ENCODE measurements at places on chromosomes 16 and 17.

DNA sequence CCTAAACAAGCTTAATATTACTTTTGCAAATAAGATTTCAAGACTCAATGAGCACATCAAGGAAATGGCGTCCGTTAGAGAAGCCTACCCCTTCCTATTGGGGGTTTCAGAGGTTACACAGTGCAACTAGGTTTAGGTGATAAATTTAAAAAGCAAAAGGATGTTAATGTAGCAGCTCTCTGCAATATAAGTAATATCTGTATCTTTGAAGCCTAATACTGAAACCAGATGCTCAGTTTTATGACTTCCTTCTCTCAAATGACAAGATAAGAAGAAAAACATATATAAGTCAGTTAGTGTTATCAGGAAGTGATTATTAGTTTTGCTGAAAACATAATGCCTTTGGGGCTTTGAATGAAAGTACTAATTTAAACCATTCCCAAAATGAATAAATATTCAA lies 54.3 kb upstream of the MED13 start:
- DNase-seq, result no peak

DNA sequence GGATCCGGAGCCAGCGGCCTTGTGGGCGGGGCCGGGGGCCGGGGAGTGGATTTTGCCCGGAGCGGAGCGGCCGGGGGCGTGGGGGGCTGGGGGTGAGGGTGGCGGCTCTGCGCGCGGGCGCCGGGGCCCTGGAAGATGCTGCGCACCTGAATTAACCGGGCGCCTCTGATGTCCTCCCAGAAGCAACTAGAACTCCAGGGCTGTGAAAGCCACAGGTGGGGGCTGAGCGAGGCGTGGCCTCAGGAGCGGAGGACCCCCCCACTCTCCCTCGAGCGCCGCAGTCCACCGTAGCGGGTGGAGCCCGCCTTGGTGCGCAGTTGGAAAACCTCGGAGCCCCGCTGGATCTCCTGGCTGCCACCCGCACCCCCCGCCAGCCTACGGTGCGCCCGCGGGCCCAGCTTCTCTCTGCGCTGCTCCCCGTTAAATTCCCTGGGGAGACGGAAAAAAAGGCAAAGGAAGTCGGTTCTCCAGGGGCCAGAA lies 549 bp downstream of the SLC26A11 start:
- peak; percentile 19 for DNase-seq

DNA sequence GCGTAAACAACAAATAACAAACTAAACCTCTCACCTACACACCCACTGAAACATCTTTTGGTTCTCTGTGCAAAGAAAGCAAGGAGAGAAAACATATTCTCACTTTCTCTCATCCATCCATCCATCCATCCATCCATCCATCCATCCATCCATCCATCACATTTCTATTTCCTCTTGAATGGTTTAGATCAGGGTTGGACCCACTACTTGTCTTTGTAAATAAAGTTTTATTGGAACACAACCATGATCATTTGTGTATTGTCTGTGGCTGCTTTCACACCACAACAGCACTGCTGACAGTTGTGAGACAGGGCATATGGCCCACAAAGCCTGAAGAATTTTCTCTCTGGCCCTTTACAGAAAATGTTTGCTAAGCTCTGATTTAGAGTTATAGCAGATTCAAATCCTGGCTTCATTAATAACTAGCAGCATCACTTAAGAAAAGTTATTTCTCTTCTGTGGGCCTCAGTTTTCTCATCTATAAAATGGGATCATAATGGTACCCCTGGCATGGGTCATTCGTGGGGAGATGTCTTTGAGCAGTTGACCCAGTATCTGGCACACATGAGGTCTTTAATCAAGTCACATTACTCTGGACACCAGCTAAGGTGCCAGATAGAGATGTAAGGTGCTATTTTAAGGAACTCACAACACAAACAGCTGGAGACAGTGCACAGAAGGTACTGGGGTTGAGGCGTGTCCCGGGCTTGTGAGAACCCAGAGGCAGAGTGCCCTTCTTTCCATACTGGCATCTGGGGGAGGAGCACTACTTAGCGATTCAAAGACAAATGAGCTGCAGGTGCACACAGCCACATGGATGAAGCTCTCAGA lies 146.3 kb downstream of the CMIP start:
- no peak for DNase-seq

- peak; percentile 94 for DNase-seq
These were observed 853 bp upstream of the PDK2 start for GRCh38 chr17:50094243-50094752.

GRCh38 chr17:43400943-43401717 lies 2.3 kb downstream of the ARL4D start:
- DNase-seq, result no peak

DNA sequence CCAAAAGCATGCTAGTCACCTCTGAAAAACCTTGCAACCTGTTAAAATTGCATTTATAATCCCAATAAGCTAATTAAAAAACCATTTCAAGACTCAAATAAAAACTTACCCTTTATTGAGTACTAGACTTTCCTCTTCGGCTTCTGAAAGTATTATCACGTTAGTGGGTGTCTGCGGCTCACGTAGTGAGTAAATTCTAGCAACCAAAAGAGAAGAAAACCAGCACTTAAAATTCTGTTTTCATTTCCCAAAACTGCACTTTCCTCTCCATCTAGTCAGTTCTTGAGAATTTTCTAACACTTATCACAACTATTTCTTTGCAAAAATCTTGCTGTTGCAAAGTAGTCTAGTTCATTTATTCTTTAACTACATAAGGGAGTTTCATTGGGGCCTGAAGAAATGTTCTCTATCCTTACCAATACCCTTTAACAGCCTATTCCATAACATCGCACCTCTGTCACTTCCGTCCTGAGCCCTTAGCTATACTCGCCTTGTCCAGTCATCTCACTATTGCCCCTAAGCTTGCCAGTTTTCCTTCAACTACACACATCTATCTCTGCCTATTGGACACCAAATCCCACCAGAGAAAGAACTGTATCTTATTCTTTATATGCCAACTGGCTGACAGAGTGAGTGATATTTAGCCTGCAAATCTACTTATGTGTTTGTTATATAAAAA lies 8.7 kb downstream of the NUP88 start:
- peak; percentile 28 for DNase-seq

- no peak for DNase-seq
These were observed 55.9 kb downstream of the NSRP1 start for GRCh38 chr17:30172560-30172959.

- DNase-seq, result peak; percentile 72
These were observed 23.4 kb upstream of the MPO start for GRCh38 chr17:58303971-58304749.

DNA sequence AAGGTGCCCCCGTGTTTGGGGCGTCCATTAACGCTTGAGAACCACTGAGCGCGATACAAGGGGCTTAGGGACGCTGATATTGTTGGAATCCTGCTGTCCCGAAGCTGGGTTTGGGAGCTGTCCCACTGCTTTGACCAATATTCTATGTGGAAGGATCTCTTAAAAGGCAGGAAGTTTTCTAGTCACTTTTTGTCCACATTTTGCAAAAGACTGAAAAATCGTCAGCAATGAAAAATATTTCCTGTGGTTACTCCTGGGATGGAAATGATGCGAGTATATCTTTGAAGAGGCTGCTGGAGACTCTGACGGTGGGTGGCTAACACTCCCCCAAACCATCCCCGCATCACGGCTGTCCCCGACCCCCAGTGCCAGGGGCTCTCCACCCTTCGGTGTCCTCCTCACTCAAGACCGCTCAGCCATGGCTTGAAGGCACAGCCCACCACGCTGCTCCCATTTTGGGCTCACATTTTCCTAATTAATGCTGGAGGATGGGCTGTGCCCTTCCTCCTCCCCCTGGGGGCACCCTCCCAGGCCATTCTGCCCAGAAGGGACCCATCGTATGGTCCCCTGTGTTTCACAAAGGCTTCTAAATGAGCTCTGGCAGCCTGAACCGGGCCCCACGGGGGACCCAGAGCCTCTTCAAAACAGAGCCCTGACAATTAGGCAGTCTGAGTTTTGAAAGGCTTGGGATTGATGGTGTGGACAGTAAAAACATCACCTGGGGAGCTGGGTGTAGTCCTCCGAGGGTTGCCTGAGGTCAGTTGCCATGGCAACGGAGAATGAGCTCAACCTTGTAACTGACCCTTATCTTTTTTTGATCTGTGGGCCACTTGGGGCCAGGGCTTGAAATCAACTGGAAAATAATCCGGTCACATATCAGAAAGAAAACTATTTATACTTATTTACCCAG lies 158.6 kb downstream of the C16orf78 start:
- DNase-seq, result no peak

GRCh38 chr16:3999479-4000325 lies 116.5 kb downstream of the ADCY9 start:
- DNase-seq, result no peak

DNA sequence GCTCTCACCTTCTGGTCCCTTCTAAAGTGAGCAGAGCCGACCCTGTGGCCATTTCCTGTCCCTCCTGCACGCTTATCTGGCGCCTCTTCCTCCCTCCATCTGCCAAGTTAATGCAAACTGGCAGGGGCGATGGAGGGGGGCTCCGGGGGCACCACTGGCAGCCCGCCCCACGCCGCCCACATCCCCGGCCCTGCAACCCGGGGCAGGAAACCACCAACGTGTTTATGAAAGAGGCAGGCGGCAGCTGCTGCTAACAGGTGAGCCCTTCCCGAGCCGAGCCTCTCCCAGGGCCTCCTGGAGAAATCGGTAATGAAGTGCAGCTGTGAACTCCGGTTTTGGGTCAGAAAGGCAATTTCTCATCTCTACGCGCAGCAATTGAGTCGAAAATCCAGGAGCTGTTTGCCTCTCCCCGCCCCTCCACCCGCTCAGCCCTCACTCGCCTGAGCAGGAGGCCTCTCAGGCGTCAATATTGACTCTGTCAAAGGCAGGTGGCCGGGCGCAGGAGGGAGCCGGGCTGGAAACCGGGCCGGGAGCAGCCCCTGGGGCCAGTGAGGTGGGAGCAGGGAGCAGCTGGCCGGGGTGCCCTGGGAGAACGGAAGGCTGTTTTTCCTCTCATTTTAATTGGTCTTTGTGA lies 164.4 kb upstream of the GSE1 start:
- peak; percentile 42 for DNase-seq

GRCh38 chr16:63921737-63922295 lies 1200.0 kb downstream of the CDH11 start:
- no peak for DNase-seq

- DNase-seq, result no peak
These were observed 44.5 kb downstream of the NDE1 start for GRCh38 chr16:15694499-15694898.

DNA sequence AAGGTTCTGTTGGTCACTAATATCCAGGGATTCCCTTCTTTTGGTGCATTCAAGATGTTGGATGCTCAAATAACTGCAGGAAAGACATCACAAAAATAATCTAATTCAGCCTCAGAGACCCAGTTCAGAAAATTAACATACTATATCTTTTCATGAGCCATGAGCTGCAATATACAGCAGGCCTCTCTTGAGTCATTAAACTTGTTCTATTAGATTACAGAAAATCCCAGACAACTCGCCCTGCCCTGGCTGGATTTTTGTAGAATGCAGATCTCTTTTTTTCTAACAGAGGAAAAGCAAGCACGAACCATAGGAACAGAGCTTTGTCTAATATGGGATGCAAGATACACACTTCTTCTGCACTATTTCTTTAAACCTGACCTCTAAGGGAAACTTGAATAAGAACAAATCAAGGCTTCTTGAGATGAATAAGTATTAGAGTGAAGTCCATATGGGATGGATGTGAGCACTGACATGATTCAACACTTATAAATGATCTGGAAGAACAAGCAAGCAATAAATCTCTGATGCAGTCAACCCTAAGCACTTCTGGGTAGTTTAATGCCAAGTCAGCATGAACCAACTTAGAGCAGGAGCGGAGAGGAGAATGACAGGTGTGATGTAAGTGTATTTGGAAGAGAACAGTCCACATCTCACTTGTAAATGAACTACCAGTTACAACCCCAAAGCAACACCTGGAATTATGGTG lies 70.7 kb upstream of the GNAO1 start:
- no peak for DNase-seq
